ENCODE measurements at places on chromosomes 5 and 9.
A peak's percentile ranks its signal among the peaks of the same experiment; 100 is the strongest.

- no peak for DNase-seq
Observed at GRCh38 chr5:34511915-34512314, 144.2 kb upstream of the RAI14 start.

DNA sequence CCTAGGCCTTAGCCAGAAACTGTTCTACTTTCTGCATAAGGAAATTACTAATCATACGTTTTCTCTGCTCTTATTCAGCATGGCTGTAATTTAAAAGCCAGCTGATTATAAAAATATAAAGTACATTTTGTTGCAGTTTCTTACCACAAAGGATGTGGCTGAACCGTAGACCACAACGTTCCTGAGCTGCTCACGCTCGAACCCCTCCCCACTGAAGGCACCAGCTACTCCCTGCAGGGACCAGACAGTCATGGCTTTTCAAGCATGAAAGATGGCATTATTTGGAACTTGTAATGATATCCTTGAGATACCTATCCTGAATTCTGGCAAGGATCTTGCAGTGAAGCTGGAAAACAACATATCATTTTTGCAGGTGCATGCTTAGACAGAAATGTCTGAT is 91.8 kb upstream of the DMRT1 start:
- no peak for DNase-seq

- DNase-seq: no peak
Observed at GRCh38 chr5:99646011-99646647, 717.3 kb upstream of the CHD1 start.

DNA sequence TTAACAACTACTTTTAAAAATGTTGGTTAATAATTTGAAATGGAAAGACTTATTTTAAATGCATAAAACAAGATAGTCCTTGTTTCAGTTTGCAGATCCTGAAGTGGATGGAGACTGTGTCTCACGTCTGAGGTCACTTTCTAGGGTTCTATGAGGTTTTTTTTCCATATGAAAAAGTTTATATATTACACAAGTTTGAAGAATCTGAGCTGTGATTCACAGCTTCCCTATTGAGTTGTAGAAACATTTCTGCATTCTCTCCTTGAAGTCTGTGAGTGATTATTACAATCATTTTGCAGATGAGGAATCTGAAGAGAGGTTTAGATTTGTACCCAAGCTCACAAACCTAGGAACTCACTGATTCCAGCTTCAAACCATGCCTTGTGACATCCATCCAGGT is 442.5 kb upstream of the KLF4 start:
- no peak for DNase-seq

DNA sequence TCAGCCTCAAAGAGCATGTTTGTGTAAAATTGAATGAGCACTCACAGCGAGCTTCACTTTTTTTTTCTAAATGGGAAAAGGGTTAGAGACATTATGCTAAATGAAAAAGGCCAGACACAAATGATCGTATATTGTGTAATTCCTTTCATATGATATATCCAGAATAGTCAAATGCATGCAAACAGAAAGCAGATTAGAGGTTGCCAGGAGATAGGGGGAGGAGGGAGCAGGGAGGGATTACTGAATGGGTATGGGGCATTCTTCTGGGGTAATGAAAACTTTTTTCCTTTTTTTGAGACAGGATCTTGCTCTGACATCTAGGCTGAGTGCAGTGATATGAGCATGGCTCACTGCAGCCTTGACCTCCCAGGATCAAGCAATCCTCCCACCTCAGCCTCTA is 47.1 kb downstream of the DMAC1 start:
- DNase-seq: no peak

GRCh38 chr5:174850565-174851169 is 126.3 kb downstream of the MSX2 start:
- DNase-seq: no peak

- DNase-seq: no peak
Observed at GRCh38 chr9:89686126-89686525, 81.3 kb downstream of the GADD45G start.

- no peak for DNase-seq
Observed at GRCh38 chr5:115579747-115580173, 22.5 kb downstream of the TICAM2 start.

GRCh38 chr5:142046191-142046590 is 33.4 kb upstream of the GNPDA1 start:
- DNase-seq: no peak

DNA sequence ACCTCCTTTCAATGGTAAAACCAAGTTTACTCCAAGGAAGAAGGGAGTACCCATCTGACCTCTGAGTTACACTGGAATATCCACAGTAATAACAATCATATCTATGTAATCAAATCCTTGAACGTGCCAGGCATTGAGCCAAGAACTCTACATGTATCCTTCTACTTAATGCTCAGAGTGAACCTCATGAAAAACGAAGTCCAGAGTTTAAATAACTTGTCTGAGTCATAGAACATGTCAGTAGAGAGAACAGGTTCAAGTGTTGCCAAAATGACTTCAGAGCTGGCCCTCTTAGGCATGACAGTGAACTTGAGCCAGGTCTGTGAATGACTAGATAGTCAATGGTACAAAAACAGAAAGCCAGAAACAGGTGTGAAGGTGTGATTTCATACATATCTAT is 164.1 kb upstream of the ZNF618 start:
- DNase-seq: no peak

DNA sequence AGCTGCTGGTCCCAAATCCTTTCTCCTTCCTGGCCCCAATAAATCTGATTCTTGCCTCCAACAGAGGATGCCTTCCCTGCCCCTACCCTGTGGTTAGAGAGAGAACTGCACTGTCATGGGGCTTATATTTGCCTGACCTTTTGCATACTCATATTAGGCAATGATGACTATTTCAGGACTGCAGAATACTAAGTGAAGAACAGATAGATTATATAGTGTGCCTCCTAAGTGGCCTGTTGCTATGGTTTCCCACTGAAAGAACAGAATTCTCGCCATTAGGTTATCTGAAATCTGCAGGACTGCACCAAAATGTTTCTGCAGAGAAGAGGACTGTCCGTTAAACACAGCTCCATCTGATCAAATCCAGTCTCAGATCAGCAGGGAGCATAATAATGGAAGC is 87.3 kb upstream of the CCNG1 start:
- DNase-seq: no peak

DNA sequence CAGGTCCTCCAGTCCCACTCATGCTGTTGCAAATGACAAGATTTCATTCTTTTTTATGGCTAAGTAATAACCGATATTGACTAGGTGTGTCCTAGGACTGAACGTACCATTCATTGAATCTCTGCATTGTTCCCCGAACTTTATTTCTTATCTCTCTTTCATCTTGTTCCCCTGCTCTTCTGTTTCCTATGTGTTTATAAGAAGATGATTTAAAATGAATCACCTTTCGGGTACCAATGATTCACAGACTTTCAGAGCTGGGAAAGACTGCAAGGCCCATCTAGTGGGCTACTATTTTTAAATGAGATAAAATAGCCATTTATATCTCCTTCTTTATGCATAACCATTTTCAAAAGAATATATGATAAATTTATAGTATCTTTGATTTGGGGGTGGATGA is 133.0 kb downstream of the CDH18 start:
- no peak for DNase-seq

DNA sequence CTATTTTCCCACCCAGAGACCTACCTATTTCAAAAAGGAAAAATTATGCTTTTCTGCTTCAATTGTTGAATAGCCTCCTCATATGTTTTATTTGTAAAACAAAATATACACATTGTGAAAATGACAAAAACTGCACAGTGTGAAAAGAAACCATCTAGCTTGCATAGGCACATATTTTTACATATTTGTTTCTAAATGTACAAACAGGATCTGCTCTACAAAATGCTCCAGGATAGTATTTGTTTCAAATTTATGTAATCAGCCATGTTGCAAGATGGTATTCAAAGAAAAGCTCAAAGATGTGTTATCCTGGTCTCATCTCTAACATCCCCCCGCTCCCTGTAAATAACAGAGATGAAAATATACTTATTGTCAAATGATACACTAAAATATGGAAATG is 366.1 kb upstream of the MPDZ start:
- no peak for DNase-seq

DNA sequence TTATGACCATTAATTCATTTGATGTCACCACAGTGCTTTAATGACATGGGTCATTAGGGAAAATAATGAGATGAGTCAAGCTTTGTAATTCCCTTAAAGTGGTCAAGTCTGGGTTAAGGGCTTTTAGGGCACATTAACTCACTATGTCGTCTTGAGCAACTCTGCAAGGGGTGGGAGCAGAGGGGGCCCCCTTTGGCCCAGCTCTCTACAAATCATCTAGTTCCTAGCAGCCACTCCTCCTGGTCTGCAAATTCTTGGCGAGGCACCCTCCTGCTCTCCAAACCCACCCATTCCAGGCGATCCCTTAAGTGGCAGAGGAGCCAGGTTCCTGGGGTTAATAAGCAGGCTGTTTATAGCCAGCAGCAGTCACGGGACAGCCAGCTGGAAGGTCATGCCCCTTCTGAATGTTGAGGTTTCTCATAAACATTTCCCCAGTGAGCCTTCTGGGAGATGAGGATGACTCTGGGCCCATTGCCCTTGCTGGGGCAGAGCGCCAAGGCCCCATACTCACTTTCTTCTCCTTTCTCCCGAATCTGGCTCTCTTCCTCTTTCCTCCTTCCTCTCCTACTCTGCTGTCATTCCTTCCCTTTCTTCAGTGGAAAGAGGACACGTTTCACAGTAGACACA is 14.3 kb upstream of the GPX3 start:
- DNase-seq: no peak

- DNase-seq: peak; percentile 21
Observed at GRCh38 chr9:38224941-38225340, 155.9 kb upstream of the SHB start.

DNA sequence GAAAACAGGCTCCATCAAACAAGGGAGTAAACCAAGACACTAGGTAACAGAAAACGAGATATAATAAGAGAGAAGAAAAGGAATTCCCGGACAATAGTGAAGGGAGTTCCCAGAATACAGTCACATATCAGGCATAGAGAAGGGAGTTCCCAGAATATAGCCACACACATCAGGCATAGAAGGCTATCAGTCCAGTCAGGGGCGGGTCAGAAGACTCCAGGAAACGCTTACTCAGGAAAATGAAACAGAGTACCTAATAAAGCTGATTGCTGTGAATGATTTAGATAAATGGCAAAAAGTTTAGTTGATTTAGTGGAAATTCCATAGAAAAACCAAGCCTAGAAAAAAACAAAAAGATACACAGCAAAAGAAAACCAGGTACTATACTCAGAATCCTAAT is 4.9 kb downstream of the TOMM5 start:
- no peak for DNase-seq

DNA sequence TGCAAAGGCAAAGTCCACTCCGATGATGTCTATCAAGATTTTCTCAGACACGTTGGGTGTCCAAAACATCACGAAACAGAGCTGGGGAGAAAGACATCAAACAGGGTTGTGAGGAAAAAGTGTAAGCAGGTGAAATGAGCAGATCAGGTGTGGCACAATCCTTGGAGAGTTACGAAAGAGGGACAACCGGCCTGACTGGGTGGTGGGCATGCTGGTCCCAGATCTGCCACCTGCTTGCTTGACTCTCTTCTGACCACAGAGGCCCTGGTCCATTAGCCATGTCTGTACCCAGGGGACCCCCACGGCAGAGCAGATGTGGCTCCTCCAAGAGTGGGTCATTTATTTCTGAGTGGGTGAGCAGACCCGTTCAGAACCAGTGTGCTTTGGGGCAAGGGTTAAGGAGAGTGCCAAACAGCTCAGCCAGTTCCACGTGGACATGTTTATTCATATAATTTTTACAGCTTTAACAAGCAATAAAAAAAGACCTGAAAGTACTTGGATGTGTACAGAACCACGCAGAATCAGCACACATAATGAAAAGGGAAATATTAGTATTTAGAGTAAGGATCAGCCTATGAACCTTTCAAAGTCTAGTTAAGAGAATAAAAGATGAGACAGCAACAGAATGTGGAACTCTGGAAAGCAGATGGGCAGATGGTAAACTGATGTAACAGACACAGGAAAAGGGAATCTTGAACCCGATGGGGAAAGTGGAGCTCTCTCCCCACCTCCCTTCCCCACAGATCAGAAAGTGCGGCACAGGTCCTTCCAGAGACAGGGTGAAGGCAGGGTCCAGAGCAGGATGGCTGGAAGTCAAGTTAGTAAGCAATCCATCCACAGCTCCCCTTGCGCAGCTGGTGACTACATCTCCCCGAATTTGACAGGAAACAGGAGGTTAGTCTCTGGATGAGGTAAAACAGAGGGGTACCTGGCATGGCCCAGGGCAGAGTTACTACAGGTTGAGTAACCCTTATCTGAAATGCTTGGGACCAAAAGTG is 52.5 kb downstream of the OTULIN start:
- no peak for DNase-seq

DNA sequence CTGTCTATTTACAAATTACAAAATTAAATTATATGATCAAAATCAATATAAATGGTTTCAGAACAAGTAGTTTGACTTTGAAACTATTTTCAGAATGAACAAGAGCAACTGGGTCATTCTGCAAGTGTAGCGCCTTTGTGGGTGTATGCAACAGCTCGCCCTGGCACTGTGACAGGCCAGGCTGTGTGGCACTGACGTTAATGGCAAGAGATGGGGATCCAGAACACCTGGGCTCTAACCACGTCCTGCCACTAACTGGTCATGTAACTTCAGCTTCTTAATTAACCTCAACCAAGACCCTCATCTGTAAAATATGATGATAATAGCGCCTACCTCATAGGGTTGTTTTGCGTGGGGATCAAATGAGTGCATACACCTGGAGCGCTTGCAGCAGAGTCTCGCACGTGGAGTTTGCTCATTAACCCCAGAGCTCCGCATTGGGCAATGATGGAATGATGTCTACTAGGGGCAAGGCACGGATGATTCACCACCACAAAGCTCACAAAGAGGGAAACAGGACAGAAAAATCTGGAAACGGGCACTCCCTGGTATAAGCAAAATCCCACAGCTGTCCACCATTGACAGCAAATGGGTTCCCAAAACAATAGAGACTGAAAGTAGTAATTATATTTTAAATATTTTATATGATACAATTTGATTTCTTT is 639.4 kb downstream of the SEMA5A start:
- no peak for DNase-seq

DNA sequence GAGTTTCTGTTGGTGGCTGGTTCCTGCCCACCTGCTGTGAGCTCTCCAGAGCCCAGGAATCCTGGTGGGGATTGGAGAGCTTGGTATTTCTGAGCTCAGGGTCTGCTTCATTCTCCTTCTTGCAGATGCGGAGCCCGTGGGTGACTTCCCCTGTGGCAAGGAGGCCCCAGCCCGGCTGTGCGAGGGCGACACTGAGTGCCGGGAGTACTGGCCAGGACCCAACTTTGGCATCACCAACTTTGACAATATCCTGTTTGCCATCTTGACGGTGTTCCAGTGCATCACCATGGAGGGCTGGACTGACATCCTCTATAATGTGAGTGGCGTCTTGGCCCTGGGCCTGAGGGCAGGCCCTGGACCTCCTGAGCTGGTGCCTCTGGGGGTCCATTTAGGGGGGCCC is 39.5 kb downstream of the CACNA1B start:
- no peak for DNase-seq

- DNase-seq: no peak
Observed at GRCh38 chr9:73210886-73211666, 59.4 kb downstream of the ANXA1 start.

All from ecto neural progenitor cell (in vitro differentiated cells).